ENCODE measurements at places on chromosomes 6 and 20.

GRCh38 chr6:16544006-16544405 lies 217.3 kb downstream of the ATXN1 start:
- no peak for DNase-seq

DNA sequence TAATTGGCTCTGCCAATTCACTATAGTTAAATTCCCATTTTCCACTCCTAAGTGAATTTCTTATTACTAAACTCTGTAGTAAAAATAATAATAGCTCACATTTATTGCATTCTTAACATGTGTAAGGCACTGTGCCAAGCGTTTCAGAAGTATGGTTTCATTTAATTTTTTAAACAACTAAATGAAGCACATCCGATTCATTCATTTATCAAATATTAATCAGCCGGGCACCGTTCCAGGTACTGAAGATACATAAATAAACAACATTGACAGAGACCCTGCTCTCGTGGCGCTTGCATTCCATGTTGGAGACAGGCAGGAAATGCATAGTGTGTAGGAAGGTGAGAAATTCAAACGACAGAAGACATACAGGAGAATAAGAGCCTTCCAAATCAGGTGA lies 423.2 kb upstream of the JARID2 start:
- DNase-seq = no peak

GRCh38 chr20:33377366-33377765 lies 24.0 kb downstream of the CDK5RAP1 start:
- DNase-seq = no peak

DNA sequence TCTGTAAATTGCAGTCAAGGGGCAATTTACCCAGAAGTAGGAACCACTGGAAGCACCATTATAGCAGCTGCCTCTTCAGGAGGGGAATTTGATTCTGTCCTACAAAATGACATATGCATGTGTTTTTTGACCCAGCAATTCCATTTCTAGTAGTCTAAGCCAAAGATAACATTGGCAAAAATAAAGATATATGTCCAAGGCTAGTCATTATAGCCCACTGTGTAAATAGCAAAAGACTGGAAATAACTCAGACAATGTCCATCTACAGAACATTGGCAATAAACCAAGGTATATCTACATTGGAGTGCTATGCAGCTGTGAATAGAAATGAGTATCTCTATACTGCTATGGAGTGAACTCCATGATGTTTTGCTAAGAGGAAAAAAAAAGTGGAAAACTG lies 12.5 kb upstream of the PANK2 start:
- no peak for DNase-seq

GRCh38 chr6:15065261-15065989 lies 180.4 kb upstream of the JARID2 start:
- DNase-seq = no peak

Data from activated T-cell treated with anti-CD3 and anti-CD28 coated beads for 24 hours (primary cell).